Hepatic stellate cell (primary cell): ENCODE measurements at places on chromosomes 5 and 9.

DNA sequence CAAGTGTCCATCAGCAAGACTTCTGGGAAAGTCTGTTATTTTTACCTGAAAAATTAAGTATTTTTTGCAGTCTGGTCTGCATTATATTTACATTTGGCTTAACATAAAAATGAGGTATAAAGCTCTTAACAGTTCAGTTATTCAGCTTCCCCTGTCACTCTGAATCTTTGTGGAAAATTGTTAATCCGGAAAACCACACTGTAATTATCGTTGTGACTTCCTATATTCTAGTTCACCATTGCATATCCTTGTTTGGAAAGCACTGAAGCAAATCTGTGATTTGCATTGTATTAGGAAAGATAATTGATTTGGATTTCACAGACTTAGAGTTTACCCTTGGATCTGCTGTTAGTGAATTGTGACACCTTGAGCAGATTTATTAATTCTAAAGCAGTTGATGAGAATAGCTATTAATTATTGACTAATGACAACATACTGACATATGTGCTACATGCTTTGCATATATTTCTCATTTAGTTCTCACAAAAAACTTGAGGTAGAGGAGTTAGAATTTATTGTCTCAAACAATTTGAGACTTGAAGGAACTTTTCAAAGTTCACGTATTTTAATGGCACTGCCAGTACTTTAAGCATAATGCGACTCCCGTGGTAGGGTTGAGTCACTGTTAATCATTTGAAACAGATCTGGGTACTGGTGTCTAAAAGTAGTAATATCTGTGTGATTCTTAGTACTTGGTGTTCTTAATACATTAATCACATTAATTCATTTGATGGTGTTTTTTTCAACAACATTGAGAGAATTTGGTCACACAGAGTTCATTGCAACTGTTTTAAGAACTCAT is 71.8 kb upstream of the LRRC70 start:
- DNase-seq = no peak

DNA sequence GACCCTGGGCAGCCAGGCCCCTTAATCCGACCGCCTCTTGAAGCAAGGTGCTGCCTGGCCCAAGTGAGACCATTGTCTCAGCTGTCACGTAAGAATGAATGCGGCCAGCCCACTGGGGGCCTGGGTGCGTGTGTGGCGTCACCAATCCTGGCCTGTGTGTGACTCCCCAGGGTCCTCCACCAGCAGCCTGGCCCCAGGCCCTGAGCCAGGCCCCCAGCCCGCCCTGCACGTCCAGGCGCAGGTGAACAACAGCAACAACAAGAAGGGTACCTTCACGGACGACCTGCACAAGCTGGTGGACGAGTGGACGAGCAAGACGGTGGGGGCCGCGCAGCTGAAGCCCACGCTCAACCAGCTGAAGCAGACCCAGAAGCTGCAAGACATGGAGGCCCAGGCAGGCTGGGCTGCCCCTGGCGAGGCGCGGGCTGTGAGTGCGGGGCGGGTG is 124.2 kb downstream of the WNK2 start:
- DNase-seq = no peak

DNA sequence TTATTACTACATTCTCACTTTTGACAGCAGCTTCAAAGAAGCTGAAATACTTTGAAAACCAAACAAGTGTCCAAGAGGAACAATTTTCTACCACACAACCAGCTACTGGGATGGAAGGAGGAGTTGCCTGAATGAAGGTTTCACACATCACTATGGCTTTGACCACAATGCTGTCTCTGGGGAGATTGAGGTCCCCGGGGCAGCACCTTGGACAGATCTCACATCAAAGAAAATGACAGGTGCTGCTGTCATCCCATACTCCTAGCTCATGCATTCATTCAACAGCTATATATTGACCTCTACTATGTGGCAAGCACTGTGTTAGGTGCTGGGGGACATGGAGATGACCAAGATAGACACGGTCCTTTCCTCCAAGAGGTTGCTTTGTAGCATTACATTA is 233.2 kb upstream of the RASEF start:
- DNase-seq = no peak

DNA sequence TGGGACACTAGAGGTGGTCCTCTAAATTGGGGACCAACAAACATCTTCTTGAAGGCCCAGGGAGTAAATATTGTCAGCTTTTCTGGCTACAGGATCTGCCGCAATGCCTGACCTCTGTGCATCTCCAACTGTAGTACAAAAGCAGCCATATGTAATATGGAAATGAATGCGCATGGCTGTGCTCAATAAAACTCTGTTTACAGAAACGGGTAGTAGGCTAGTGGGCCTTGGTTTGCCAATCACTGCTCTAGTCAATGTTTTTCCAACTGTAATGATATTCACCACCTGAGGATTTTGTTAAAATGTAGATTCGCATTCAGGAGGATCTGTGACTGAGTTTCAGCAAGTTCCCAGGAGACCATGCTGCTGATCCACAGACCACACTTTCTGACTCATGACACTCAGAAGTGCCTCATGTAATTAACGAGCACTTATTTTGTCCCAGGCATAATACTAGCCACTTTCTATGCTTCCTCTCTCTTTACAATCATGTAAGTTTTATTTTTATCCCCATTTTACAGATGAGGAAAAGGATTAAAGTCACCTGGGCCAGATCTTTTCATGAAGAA is 96.9 kb downstream of the MED27 start:
- no peak for DNase-seq

- no peak for DNase-seq
Observed at GRCh38 chr5:180491496-180491895, 2.7 kb upstream of the CNOT6 start.

DNA sequence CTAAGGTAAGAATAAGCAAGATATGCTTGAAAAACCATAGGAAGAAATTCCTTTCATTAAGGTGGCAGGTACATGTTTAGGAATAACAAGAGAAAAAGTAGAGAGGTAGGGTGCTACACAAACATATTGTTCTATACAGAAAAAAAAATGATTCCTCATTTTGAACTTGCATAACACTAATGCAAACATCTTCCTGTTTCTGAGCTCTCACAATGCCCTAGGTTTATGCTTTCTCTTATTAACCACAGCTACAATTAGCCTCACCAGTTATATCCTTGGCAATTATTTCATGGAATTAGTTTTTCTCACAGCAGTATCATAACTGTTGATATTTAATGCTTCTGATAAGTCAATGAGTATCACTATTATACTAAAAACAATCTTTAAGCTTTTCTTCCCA is 20.7 kb downstream of the CEMIP2 start:
- no peak for DNase-seq

GRCh38 chr5:104297076-104297475 is 734.5 kb upstream of the NUDT12 start:
- no peak for DNase-seq

- DNase-seq = no peak
Observed at GRCh38 chr5:175889910-175890684, 18.7 kb downstream of the CPLX2 start.

DNA sequence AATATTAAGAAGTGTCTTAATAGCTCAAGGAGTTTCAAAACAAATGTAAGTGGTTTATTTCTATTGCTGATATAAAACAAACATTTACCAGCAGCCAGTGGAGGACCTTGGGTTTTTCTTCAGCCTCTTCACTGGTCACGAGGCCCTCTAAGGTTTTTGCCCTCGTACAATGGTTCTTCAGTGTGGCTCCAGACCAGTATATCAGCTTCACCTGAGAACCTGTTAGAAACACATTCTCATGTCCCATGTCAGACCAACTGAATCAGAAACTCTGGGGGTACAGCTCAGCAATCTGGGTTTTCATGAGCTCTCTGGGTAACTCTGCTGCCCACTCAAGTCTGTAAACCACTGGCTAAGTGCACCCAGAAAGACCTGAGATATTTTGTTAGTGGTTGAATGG is 12.9 kb downstream of the WWC1 start:
- no peak for DNase-seq

- DNase-seq = peak; percentile 44
Observed at GRCh38 chr5:172097356-172097755, 90.7 kb downstream of the STK10 start.

GRCh38 chr5:30475429-30475828 is 718.1 kb upstream of the CDH6 start:
- no peak for DNase-seq

DNA sequence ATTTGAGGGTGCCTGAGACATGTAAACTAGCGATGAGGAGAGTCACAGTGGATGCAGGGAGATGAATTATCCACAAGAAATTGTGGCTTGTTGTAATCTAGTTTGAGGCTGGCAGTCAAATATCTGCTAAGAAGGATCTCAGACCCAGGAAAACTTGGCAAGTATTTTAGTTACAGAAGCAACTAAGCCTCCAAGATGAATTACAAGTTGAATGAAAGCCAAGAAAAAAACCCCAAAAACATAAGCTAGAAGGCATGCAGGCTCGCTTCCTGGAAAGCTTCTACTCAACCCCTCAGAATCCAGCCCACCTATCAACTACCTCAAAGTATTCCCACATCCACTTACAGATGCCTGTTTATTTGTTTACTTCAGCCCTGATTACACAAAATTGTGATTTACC is 696.9 kb downstream of the MAT2B start:
- no peak for DNase-seq

GRCh38 chr5:34863946-34864345 is 25.0 kb downstream of the TTC23L start:
- DNase-seq = no peak

GRCh38 chr5:68441309-68442073 is 225.9 kb downstream of the PIK3R1 start:
- no peak for DNase-seq

DNA sequence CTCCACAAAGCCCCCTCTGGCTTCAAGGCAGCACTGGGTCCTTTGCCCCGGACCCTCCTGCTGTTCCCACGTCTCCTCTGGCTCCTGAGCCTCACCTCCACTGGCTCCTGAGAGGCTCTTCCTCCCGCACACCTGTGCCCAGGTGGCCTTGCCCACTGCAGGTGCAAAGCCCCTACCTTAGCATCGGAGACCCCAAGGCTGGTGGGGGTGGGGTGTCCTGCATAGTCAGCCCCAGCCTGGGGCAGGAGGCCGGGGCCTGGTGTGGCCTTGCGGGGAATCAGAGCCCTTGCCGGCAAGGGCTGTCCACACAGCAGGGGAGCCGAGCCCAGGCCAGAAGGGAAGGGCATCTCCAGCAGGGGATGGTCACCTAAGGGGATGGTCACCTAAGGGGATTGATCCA is 41.3 kb upstream of the CEP72 start:
- no peak for DNase-seq

- no peak for DNase-seq
Observed at GRCh38 chr9:2299156-2299842, 284.2 kb downstream of the SMARCA2 start.

- no peak for DNase-seq
Observed at GRCh38 chr5:52998552-52999313, 9.6 kb downstream of the ITGA2 start.
